ENCODE measurements at places on chromosomes 2 and 18. TPM values are rescaled to one million over a fixed set of nuclear protein-coding genes. Genes with fewer than 3 reads are reported as not detected.

Gene PTPRN
- total RNA-seq, result 0.23 TPM

- no peak for DNase-seq
These were observed 69.9 kb upstream of the FZD5 start for GRCh38 chr2:207839575-207839974.

Gene ATOH8
- 38.9 TPM for total RNA-seq

DNA sequence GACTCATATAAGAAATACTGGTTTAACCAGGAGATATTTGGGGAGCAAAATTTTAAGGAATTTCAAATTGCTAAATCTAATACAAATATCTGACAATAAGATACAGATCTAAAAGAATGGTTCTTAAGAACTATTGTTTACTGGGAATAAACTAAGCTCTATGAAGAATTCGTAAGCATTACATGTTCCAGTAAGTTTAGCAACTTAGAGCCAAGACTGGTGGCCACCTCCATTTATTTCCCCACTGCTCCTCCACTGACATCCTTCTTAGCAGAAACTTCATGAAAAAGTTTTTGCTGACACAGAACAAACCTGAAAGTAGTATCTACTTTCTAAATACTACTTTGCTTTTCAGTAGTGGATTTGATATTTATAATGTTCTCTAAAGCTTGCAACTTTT lies 83.0 kb downstream of the ACSL3 start:
- no peak for DNase-seq

DNA sequence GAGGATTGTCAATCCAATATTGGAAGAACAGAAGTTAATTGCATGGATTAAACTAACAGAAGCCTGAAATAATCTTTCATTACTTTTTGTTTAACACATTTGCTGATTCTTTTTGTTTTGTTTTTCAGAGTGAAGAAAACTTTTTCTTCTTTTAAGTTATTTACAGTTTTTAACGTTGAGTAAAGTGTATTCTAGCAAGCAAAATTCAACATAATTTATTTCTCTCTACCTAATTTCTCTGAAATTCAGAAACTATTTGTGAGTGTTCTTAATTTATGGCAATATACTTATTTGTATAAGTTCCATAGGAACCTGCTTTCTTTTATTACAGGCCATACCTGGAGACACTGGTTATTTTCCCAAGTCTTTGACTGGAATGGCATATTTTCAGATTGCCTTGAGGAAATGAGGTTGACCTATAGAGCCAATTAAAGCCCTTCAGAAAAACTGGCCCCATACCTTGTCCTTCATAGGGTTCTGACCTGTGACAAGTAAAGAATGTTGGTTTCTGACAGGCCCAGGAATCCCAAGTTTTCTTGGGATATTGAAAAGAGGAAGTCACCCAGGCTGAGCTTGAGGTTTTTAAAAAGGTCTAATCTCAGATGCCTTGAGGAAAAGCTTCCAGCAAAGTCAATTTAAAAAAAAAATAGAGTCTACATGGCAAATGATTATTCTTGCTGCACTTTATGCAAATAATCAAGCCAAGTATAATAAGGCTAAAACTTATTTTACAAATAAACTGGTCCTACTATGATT lies 26.8 kb upstream of the LIPG start:
- no peak for DNase-seq

DNA sequence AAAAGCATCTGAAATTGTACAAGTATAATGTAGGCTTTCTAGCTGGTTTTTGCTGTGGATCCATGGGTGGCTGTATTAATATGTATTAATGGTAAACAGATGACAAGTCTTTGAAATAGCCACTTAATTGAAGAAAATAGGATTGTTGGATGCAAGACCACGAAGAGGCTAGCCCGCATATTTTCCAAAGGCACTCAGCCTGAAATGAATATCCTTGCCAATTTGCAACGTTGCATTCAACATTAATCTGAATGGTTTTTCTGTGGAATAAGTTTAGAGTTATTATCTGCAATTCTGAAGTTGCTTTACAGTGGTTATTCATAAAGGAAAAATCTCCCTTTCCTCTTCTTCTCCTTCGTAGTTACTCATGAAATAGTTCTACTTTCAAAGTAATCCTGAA lies 86.2 kb upstream of the SPATS2L start:
- no peak for DNase-seq
